Spleen (tissue), 13 donors: ENCODE measurements at places on chromosomes 7 and 10. TPM values are rescaled to one million over a fixed set of nuclear protein-coding genes. Genes with fewer than 3 reads are reported as not detected.

CRYGN gene
- 0.26 TPM for total RNA-seq

EN2 gene
- not detected for total RNA-seq

DGKI gene
- 0.57 TPM for total RNA-seq

GRID2IP gene
- total RNA-seq = 0.70 TPM

SUGCT gene
- total RNA-seq = 1.4 TPM

ZNF365 gene
- total RNA-seq = 1.3 TPM

HACD1 gene
- total RNA-seq = 4.9 TPM

- DNase-seq = no peak
- no peak overlapping the region for H3K4me3 ChIP-seq
- peaks cover 8% of the 10 kb centered on the region for H3K4me1 ChIP-seq
- no peak overlapping the region for H3K27ac ChIP-seq
Measured at GRCh38 chr10:3838460-3839437, 53.7 kb upstream of the KLF6 start.

- DNase-seq = no peak
- no peak overlapping the region for H3K4me3 ChIP-seq
- H3K27me3 ChIP-seq = no peaks in the 10 kb centered on the region
- H3K36me3 ChIP-seq = no peaks in the 10 kb centered on the region
- no peak overlapping the region for H3K27ac ChIP-seq
- no peaks in the 10 kb centered on the region for H3K4me1 ChIP-seq
Measured at GRCh38 chr10:117944676-117945447, 101.9 kb downstream of the RAB11FIP2 start.

DNA sequence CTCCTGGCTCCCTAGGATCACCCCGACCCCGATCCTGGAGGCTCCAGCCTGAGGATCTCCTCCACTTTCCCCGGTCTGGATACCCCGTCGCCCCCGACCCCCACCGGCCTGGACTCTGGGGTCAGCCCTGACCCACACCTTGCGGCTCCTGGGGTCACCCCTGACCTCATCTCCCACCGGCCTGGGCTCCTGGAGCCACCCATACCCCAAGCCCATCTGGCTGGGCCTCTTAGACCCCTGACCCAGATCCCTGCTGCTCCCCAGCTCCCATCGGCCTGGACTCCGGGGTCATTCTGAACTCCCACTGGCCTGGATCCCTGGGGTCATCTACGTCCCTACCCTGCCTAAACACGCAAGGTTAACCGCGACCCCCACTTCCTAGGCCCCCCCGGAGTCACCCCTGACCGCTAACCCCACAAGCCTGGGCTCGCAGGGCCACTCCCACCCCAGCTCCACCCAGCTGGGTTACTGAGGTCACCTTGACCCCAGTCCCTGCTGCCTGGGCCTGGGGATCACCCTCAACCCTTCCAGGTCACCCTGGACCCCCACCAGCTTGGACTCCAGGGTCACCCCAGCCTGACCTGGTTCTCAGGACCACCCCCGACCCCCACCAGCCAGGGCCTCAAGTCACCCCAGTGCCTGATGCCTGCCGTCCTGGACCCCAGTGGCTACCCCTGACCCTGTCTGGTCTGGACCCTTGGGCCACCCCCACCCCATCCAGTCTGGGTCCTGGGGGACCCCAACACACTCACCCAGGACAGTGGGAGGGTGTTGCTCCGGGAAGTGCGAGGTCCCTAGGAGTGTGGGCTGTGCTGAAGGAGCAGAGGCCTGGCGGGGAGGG, 1.2 kb downstream of the FOXK1 start:
- H3K27ac ChIP-seq = peak overlapping the region; percentile 90
- peak; percentile 87 for DNase-seq
- H3K36me3 ChIP-seq = no peaks in the 10 kb centered on the region
- H3K4me1 ChIP-seq = peaks cover 17% of the 10 kb centered on the region

- H3K4me3 ChIP-seq = no peak overlapping the region
- no peaks in the 10 kb centered on the region for H3K4me1 ChIP-seq
- DNase-seq = no peak
- H3K36me3 ChIP-seq = peaks cover 10% of the 10 kb centered on the region
Measured at GRCh38 chr7:150415161-150416153, 35.0 kb upstream of the GIMAP8 start.

DNA sequence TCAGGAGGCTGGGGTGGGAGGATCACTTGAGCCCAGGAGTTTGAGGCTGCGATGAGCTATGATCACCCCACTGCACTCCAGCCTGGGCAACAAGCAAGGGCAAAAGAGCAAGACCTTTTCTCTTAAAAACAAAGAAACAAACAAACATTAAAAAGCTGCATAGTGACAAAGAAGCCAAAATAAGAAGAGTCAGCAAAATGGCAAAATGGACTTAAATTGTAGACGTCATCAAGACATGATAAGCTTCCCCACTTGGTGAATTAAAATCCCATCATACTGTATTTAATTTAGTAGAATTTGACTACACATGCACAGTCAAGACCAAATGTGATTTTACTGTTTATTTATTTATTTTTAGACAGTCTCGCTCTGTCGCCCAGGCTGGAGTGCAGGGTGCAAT, 48.8 kb upstream of the ATOH7 start:
- no peak for DNase-seq
- H3K36me3 ChIP-seq = no peaks in the 10 kb centered on the region
- H3K4me3 ChIP-seq = no peak overlapping the region
- no peaks in the 10 kb centered on the region for H3K27me3 ChIP-seq
- no peaks in the 10 kb centered on the region for H3K4me1 ChIP-seq

DNA sequence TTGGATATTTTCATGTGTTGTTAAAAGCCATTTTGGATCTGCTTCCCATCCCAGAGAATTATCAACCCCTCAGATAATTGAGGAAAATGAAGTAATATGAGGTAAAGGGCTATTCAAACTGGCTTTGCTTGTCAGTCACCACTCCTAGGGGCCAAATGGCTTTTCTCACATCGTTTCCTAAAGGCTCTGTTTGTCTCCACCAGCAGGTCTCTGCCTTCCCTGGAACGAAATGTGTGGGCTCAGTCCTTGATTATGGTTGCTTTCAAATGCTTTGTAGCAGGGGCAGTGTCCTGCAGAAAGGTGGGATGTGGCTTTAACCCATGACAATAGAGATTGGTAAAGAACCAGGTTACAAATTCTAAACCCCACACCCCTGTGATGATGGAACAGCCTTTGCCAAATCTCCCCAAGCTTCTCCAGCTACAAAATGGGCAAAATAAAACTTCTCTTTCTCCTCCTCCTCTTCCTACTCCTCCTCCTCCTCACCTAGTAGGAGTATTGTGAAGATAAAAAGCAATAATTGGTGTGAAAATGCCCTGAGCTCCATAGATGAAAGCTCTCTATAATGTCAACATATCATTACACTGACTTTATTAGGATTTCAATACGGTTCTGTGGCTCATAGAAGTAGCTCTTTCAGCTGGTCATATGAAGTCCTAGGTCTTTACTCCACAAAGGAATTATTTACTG, 127.6 kb downstream of the CHN2 start:
- H3K36me3 ChIP-seq = no peaks in the 10 kb centered on the region
- no peak overlapping the region for H3K4me3 ChIP-seq
- no peak overlapping the region for H3K27ac ChIP-seq
- H3K27me3 ChIP-seq = no peaks in the 10 kb centered on the region
- H3K4me1 ChIP-seq = peaks cover 5% of the 10 kb centered on the region

DNA sequence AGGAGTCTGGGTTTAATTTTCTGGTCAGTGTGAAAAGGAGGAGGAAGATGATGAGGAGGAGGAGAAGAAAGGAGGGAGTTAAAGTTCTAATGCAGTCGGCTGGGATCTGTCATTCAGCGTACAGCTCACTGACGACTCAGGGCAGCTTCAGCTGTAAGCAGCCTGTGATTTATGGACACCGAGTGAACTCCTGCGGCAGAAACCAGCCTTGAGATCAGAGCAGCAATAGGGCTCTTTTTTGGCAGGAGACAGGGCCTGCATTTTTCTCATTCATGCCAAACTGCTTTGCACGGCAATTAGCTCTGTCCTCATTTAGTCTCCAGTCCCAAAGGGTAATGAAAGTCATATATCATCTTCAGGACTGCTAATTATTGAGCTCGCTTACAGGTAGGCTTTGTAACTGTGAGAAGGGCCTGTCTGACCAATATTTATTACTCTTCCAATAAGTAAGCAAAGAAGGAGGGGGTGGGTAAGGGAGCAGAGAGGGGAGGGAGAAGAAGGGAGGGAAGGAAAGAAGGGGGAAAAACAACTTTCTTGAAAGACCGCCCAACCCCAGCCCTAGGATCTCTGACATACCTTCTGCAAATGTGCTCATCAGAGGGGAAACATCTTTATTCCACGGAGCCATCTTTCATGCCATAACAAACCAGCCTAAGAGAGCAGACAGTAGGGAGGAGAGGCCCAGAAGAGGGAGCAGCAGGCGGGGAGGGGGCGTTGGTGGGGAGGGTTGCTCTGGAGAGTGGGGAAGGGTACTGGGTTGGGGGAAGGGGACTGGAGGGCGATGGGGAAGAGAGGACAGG, 48.1 kb upstream of the COMTD1 start:
- no peaks in the 10 kb centered on the region for H3K36me3 ChIP-seq
- peak overlapping the region; percentile 72 for H3K27ac ChIP-seq
- peaks cover 5% of the 10 kb centered on the region for H3K4me1 ChIP-seq

DNA sequence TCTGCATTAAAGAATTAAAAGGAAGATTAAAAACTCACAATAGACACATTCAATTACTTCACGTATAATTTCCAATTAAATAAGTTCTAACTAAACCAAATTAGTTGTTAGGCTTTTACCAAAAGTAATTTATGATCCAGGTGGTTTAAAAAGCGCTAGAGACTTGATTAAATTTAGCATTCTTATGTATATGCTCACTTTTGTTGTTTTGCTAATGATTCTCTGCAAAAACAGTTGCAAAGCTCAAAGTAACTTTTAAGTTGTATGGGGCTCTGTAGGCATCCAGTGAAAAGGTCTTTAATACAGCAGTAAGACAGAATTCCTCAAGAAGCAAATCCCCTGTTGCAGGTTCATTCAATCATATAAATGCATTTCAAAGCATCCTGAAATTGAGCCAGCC, 15.5 kb upstream of the PNPLA8 start:
- H3K36me3 ChIP-seq = no peaks in the 10 kb centered on the region
- no peaks in the 10 kb centered on the region for H3K4me1 ChIP-seq
- H3K27me3 ChIP-seq = no peaks in the 10 kb centered on the region
- no peak for DNase-seq
- H3K4me3 ChIP-seq = no peak overlapping the region

DNA sequence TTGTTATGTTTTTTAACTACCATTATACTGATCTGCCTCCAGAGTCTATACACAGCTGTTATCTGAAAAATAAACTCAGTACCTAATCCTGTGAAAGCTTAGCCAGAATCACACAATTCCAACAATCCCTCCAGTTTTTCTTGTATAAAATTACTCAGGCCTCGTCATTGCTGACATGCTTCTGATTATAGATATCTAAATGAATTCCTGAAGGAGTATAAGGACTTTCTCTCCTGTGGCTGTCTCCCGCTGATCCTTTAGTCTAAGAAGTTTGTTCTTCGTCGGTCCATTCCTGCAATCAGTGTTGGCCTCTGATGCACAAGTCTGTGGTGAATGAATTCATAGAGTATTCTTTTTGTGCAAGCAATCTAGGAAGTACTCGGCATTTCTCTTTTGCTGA, 288.9 kb upstream of the SEMA3C start:
- DNase-seq = no peak
- H3K27me3 ChIP-seq = no peaks in the 10 kb centered on the region
- H3K36me3 ChIP-seq = no peaks in the 10 kb centered on the region
- H3K4me3 ChIP-seq = no peak overlapping the region
